ENCODE measurements at places on chromosomes 12 and 14.

- no peak overlapping the region for H3K27ac ChIP-seq
- no peaks in the 10 kb centered on the region for H3K27me3 ChIP-seq
- DNase-seq, result no peak
- H3K4me1 ChIP-seq, result no peaks in the 10 kb centered on the region
Observed at GRCh38 chr12:112183141-112184021, 58.0 kb downstream of the TRAFD1 start.

DNA sequence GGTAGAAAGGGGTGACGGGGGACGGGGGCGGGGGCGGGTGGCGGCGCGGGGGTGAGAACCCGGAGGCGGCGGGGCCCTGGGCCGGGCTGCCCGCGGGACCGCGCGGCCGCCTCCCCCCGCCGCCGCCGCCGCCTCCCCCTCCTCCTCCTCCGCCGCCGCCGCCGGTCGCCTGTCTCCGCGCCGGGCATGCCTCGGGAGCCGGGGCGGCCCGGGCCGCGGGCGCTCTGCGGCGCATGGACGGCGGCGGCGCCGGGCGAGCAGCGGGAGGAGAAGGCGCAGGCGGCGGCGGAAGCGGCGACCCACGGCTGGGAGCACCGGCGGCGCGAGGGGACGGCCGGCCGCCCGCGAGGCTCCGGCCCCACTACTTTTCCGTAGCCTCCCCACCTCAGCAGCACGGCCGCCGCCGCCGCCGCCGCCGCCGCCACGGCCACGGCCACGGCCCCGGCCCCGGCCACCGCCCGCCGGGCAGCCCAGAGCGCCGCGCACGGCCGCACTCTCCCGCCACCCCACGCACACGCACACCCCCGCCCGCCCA lies at the start of gene NPAS3:
NPAS3 (plus strand) TSS at position 161 of the 535 bp plus-strand sequence.
- H3K36me3 ChIP-seq, result no peaks in the 10 kb centered on the region
- DNase-seq, result no peak
- H3K4me3 ChIP-seq, result peak within 1 kb of the TSS; percentile 42
- H3K27ac ChIP-seq, result no peak within 1 kb of the TSS
- no peaks in the 10 kb centered on the region for H3K4me1 ChIP-seq

DNA sequence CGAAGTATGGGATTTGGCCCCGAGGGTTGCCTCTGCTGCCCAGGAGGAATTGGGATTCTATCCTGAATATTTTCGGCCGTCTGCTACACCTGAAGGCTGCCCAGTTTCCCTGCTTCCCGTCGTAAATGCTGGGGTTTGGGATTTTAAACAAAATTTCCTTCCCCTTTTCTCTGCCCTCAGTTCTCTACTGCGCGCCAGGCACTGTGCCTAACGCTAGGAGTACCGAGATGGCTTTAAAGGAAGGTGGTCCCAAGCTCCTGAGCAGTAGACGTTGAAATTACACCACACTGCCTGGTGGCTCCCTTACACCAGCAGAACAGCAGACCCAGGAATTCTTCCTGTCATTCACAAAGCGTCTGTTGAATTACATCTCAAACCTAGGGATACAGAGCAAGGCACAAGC lies 566 bp upstream of the PRDM4 start:
- H3K4me1 ChIP-seq, result peaks cover 12% of the 10 kb centered on the region
- H3K27me3 ChIP-seq, result no peaks in the 10 kb centered on the region
- DNase-seq, result no peak
- peak overlapping the region; percentile 86 for H3K4me3 ChIP-seq

DNA sequence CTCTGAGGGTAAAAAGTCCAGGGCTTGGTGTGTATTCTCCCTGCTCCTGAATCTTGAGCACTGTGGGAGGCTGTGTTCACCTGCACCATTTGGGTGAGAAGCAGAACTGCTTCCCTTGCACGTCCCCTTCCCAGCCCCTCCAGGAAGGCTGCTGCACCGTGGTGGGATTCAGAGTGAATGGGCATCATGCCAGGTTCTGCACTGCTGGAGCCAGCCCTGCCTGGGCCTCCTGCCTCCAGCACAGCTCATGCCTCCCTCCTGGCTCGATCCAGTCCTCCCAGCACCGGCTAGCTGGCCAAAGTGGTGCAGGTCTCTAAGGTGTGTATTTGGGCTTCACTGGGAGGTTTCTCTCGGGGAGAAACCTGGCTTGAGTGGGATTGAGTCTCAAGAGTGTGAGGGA lies 54.9 kb downstream of the ANKRD9 start:
- H3K27ac ChIP-seq, result no peak overlapping the region
- no peak for DNase-seq
- H3K4me1 ChIP-seq, result no peaks in the 10 kb centered on the region
- no peaks in the 10 kb centered on the region for H3K27me3 ChIP-seq
- H3K4me3 ChIP-seq, result no peak overlapping the region
- H3K36me3 ChIP-seq, result peaks cover 31% of the 10 kb centered on the region

- no peaks in the 10 kb centered on the region for H3K36me3 ChIP-seq
- H3K27me3 ChIP-seq, result no peaks in the 10 kb centered on the region
- peaks cover 4% of the 10 kb centered on the region for H3K4me1 ChIP-seq
- no peak for DNase-seq
Observed at GRCh38 chr12:33476058-33476457, 36.4 kb upstream of the SYT10 start.

DNA sequence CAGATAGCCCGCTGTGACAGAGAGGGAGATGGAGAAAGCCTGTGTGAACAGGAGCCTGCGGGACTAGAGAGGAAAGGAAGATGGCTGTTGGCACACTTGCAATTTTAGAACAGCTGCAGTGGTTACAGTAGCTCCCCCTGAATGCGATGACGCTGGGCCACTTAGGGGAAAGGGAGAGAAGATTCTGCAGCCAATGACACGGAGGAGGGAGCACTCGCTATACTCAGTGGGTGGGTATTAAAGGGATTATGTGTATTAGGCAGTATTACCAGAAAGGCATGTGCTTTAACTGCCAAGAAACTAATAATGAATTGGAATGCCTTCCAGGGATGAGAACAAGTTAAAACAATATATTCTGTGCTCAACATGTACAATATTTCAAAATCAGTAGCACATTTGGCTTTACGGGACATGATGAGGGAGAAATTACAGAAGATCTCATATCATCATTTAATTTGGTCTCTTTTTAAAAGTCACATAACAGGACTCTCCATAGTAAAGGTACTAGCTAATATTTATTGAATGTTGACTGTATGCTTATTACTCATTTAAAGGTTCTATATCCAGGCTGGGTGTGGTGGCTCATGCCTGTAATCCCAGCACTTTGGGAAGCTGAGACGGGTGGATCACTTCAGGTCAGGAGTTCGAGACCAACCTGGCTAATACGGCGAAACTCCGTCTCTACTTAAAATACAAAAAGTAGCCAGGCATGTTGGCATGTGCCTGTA lies 35.9 kb upstream of the FOS start:
- peaks cover 12% of the 10 kb centered on the region for H3K4me1 ChIP-seq
- no peaks in the 10 kb centered on the region for H3K27me3 ChIP-seq
- H3K27ac ChIP-seq, result peak overlapping the region; percentile 78
- no peak overlapping the region for H3K4me3 ChIP-seq

GRCh38 chr14:65019944-65020566 lies 33.4 kb downstream of the FNTB start:
- H3K4me3 ChIP-seq, result no peak overlapping the region
- no peaks in the 10 kb centered on the region for H3K27me3 ChIP-seq
- no peak overlapping the region for H3K27ac ChIP-seq
- no peaks in the 10 kb centered on the region for H3K4me1 ChIP-seq

GRCh38 chr12:64679487-64680001 lies 69.2 kb downstream of the RASSF3 start:
- H3K36me3 ChIP-seq, result peaks cover under 1% of the 10 kb centered on the region
- H3K27me3 ChIP-seq, result no peaks in the 10 kb centered on the region
- peak overlapping the region; percentile 95 for H3K27ac ChIP-seq

- H3K36me3 ChIP-seq, result peaks cover 15% of the 10 kb centered on the region
- H3K4me3 ChIP-seq, result no peak overlapping the region
- no peaks in the 10 kb centered on the region for H3K27me3 ChIP-seq
- no peak for DNase-seq
- H3K27ac ChIP-seq, result no peak overlapping the region
Observed at GRCh38 chr12:106985479-106985878, 1.5 kb downstream of the MTERF2 start.

DNA sequence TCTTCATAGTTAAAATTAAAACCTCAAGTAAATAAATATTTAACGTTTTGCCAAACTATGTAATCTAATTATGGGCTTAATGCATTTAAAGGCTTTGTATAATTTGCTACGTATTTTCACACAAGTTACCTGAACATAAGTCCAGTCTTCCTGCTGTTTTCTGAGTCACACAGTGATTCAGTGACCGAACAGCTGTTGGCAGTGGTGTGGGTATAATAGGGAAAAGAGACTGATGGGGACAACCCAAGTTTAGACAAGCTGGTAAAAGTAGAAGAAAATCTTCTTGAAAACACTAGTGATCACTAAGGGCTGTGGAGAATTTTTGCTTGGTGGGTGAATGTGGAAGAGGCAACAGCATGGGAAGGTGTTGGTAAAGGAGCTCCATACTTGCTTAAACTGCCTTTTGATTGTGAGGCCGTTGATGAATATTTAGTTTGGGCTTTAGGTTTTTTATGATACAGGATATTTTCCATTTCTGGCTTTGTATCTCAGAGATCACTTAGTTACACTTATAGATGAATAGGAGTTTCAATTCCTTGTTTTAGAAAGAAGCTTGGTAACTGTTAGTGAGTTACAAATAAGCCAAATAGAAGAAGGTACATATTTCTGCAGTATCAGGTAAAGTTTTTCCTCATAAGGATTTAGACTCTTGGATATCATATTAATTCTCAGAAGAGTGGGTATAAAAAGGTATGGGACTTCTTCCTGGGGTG lies 23.9 kb downstream of the LRRK2 start:
- H3K36me3 ChIP-seq, result no peaks in the 10 kb centered on the region
- H3K4me3 ChIP-seq, result no peak overlapping the region
- H3K27ac ChIP-seq, result no peak overlapping the region
- DNase-seq, result no peak
- H3K4me1 ChIP-seq, result peaks cover 5% of the 10 kb centered on the region

DNA sequence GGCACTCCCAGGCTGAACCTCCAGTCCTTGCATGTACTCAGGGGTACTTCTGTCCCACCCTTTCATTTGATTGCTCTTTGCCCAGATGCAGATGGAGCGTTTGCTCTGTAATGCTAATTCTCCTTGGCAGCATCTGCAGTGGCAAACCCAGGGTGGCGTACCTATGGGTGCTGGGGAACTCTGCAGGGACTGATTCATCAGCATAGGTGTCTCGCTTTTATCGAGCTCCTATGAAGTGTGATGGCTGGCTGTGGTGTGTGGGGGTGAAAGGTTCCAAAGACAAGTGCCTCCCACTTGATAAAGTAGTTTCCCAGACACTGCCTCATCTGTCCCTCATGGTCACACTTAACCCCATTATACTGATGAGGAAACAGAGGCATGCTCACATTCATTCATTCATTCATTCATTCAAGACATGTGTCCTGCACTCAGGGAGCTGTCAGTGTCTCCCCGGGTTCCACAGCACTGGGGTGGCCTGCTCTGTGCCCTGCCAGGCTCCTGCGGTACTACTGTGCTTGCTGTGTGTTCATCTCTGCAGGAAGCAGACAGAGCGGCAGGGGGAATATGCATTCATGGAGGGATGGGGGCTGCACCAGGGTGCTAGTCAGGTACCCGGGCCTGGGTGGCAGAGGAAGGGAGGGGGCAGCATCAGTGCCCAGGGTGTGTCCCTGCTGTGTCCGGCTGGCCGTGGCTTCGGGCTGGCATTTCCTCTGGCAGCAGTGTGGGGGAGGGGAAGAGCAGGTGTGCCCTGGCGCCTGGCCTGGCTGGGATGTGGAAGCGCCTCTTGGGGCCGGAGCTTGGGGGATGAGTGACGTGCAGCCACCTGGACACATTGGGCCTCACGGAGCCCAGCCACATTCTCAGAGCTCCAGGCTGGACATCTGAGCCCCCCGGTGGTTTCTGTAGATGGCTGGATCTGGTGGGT lies 110.9 kb downstream of the TSPAN9 start:
- no peaks in the 10 kb centered on the region for H3K27me3 ChIP-seq
- DNase-seq, result no peak
- peaks cover 15% of the 10 kb centered on the region for H3K4me1 ChIP-seq

DNA sequence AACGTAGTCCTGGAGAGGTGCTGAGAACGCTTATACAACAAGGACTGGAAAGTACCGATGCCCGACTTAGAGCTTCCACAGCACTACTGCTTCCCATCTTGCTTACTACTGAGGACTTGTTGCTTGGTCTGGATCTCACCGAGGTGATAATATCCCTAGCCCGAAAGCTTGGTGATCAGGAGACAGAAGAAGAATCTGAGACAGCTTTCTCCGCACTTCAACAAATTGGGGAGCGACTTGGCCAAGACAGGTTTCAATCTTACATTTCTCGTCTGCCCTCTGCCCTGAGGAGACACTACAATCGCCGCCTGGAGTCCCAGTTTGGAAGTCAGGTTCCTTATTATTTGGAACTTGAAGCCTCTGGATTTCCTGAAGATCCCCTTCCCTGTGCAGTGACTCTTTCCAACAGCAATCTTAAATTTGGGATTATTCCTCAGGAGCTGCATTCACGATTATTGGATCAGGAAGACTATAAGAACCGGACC lies 1.1 kb downstream of the TOGARAM1 start:
- H3K4me1 ChIP-seq, result peaks cover 17% of the 10 kb centered on the region
- peak overlapping the region; percentile 63 for H3K4me3 ChIP-seq
- H3K36me3 ChIP-seq, result 0 out of 2 replicates have a peak, but pooled peaks cover 10% of the 10 kb centered on the region
- DNase-seq, result no peak
- peak overlapping the region; percentile 62 for H3K27ac ChIP-seq
- H3K27me3 ChIP-seq, result no peaks in the 10 kb centered on the region

DNA sequence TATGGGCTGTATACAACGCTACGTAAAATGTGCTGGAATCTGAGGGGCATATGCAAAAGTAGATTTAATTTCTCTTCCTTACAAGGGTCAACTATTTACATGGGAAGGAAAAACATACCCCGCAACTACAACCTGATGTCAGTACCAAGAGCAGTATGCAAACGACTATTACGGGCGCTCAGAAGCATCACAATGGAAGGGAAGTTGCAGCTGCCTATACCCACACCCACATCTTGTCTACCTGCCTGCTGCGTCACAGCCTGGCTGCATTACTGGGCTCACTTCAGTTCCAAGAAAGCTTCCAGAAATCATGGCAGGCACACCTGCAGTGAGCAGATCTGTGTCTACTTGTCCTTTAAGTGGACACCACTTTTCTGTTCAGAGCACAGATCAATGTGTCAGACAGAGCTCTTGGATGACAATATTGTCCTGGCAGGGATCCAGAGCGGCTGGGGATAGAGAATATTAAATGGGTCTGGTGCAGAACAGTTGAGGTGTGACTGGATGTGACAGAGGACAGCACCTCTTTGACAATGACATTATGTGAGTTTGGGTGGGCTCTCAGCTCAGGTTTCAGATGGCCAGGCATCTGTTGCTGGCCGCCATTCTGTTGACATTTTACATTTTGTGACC lies 41.5 kb upstream of the GNG2 start:
- H3K4me3 ChIP-seq, result no peak overlapping the region
- H3K27me3 ChIP-seq, result no peaks in the 10 kb centered on the region
- H3K4me1 ChIP-seq, result no peaks in the 10 kb centered on the region

DNA sequence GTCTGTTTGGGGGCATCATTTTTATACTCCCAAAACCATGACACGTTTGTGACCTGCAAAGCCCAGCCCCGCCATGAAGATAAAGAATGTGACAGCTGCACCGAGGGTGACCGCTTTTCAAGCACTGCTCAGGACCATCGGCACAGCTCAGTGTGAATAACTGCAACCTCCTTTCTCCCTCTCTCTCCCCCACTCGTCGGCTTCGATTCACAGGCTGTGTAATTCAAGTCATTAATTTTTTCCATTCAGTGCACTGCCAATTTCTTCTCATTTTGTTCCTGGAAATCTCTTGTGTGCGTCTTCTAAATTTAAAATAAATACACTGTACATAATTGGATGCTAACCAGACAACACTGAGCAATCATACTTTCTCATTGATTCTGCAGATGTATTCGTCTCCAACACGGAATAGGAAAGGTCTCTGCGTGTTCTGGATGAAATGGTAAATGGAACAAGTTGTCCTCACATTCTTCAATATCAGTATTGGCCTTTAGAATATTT lies 260.8 kb downstream of the TTC8 start:
- no peaks in the 10 kb centered on the region for H3K4me1 ChIP-seq
- H3K27ac ChIP-seq, result no peak overlapping the region
- no peak overlapping the region for H3K4me3 ChIP-seq
- no peak for DNase-seq

Data from RWPE2 (cell line).